ENCODE measurements at places on chromosomes 2 and 18. TPM values are rescaled to one million over a fixed set of nuclear protein-coding genes. Genes with fewer than 3 reads are reported as not detected.

DNA sequence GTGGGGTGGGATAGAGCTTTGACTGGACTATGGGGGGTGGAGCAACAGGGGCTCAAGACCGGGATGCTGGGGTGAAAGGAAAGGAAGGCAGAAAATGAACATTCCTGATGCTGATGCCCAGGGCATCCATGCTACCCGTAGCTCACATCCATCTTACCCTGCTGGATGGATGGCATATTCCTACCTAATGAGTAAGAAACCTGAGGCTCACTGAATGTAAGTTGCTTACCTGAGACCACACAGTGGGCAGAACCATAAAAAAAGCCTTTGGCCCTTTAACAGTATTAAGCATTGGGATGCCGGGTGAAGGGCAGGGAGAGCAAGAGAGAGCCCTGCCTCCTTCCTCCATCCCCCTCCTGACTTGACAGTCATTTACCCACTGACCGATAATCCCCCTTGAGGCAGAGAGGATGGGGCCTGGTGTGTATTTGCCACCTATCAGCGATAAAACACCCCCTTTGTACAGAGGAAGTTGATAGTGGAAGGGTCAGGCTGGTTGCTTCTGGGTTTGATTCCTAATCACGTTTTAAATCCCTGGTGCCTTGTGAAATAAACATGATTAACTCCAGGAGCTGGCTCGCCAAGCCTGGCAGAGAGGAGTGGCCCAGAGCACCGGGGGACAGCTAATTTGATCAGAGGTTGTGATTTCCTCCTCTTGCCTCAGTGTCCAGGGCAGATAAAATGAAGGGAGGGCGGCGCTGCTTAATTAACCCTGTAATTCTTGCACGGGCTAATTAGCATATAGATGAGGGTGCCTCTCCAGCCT, 105.9 kb upstream of the HS6ST1 start:
- no peak for DNase-seq

GRCh38 chr2:129798626-129799025, 180.8 kb upstream of the RAB6C start:
- DNase-seq: no peak

GRCh38 chr18:69628774-69629359, 228.2 kb downstream of the DOK6 start:
- no peak for DNase-seq

DNA sequence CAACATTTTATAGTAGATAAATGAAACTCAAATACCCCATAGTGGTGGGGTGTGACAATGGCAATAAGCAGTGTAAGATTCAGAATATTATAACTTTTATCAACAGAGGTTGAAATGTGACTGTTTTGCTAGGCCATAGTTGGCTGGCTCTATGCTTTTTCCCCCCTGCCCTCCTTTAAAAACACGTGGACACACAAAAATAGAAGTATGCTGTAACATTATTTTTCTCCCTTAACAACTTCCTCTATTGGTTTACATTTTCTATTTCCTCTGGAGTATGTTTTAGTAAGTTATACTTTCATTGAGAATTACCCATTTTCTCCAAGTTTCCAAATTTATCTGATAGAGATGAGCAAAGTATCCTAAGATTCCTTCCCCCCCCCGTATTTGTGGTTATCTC, 31.1 kb downstream of the NDUFAF7 start:
- no peak for DNase-seq

- DNase-seq: no peak
Observed at GRCh38 chr18:74255131-74255616, 36.6 kb downstream of the CYB5A start.

Gene LCLAT1
- total RNA-seq: 26.0 TPM

Gene CCDC74B
- total RNA-seq: 10.9 TPM

Gene RAB6C
- total RNA-seq: not detected

Gene SPDYA
- total RNA-seq: 1.6 TPM

Gene SEMA4C
- 74.8 TPM for total RNA-seq

All from progenitor cell of endocrine pancreas (in vitro differentiated cells).